Left lung (tissue), 14 donors: ENCODE measurements at places on chromosomes 2 and 18. TPM values are rescaled to one million over a fixed set of nuclear protein-coding genes. Genes with fewer than 3 reads are reported as not detected.
A peak's percentile ranks its signal among the peaks of the same experiment; 100 is the strongest.

Gene ACMSD
- total RNA-seq = not detected

Gene C2orf92
- 7.6 TPM for total RNA-seq

Gene SERPINB11
- total RNA-seq = not detected

Gene CRACDL
- total RNA-seq = 14.1 TPM

Gene CDCA7
- total RNA-seq = 2.3 TPM

Gene C2orf66
- 0.16 TPM for total RNA-seq

Gene CHPF
- total RNA-seq = 61.6 TPM

Gene C2orf72
- 0.67 TPM for total RNA-seq

Gene GRHL1
- 2.4 TPM for total RNA-seq

Gene MATN3
- 3.7 TPM for total RNA-seq

Gene REEP1
- total RNA-seq = 8.0 TPM

- no peak for DNase-seq
- H3K4me1 ChIP-seq = no peaks in the 10 kb centered on the region
- no peak overlapping the region for H3K4me3 ChIP-seq
- no peaks in the 10 kb centered on the region for H3K27me3 ChIP-seq
- no peak overlapping the region for H3K27ac ChIP-seq
These were observed 34.3 kb upstream of the LMAN1 start for GRCh38 chr18:59393381-59393780.

DNA sequence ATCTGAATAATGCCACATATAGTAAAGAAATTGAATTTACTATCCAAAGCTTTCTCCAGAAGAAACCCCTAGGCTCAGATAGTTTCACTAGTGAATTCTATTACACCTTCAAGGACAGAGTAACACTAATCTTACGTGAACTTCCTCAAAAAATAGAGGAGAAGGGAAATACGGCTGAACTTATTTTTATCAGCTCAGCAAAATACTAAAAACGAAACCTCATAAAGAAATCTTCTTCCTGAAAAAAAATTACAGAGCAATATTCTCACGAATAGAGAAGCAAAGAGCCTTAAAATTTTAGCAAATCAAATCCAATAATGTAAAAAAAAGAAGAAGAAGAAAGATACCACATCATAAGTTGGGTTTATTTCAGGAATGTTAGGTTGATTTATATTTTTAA lies 14.7 kb downstream of the CAPN13 start:
- no peak overlapping the region for H3K4me3 ChIP-seq
- H3K27ac ChIP-seq = no peak overlapping the region
- no peaks in the 10 kb centered on the region for H3K36me3 ChIP-seq
- H3K27me3 ChIP-seq = no peaks in the 10 kb centered on the region
- DNase-seq = no peak

DNA sequence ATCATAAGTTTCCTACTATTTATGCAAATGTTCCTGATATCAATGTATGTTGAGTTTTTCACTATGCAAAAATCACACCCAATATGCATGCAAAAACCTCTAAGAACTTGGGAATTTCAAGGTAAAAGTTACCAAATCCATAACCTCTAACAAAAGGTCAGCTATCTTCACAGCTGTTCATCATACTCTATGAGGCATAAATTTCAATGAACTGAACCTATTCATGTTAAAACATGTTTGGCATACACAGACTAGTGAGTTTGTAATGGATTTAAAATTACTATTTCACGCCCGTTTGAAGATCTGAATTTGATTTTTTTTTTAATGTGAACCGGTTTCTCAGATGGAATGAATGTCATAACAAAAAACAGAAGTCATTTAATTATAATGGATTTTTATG lies 100.2 kb downstream of the ATAD2B start:
- no peak overlapping the region for H3K4me3 ChIP-seq
- H3K4me1 ChIP-seq = peaks cover 5% of the 10 kb centered on the region
- DNase-seq = no peak

DNA sequence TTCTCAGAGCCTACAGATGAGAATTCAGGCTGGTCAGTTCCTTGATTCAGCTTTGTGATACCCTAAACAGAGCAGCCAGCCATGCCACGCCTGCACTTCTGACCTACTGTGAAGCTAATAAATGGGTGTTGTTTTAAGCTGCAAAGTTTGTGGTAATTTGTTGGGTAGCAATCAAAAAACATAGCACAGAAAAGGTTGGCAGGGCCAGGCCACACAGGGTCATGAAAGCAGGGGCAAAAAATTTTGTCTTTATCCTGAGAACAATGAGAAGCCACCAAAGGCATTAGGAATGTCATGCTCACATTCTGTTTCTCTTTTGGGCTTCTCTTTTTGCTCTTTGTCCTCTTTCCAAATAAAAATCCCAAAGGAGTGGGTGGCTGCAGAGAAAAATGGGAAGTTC lies 385.9 kb downstream of the TXNL1 start:
- no peaks in the 10 kb centered on the region for H3K27me3 ChIP-seq
- peaks cover 10% of the 10 kb centered on the region for H3K4me1 ChIP-seq
- peak; percentile 18 for DNase-seq
- H3K27ac ChIP-seq = no peak overlapping the region

GRCh38 chr2:60547841-60548240 lies 5.6 kb downstream of the BCL11A start:
- H3K4me1 ChIP-seq = no peaks in the 10 kb centered on the region
- peaks cover 41% of the 10 kb centered on the region for H3K27me3 ChIP-seq
- no peak overlapping the region for H3K27ac ChIP-seq
- DNase-seq = no peak

DNA sequence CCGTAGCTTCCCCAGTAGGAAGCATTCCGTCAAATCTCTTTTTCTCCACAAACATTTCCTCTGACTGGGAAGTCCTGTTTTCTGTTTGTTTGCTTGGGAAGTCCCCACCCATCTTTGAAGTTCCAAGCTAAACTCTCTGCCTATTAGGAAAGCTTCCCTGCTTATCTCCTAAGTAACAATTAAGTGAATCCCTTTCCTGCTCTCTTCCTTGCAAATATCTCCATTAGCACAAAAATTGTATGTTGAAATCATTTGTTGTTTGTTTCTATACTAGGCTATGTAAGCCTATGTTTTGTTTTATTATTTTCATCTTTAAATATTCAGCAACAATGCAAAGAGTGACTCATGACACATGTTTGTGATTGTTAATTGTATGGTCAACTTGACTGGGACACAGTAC lies 812.6 kb upstream of the LRATD1 start:
- DNase-seq = no peak
- no peaks in the 10 kb centered on the region for H3K4me1 ChIP-seq
- no peaks in the 10 kb centered on the region for H3K27me3 ChIP-seq
- H3K36me3 ChIP-seq = no peaks in the 10 kb centered on the region

- peaks cover 66% of the 10 kb centered on the region for H3K4me1 ChIP-seq
- no peak for DNase-seq
- H3K27ac ChIP-seq = peak overlapping the region; percentile 84
- H3K36me3 ChIP-seq = no peaks in the 10 kb centered on the region
- H3K27me3 ChIP-seq = no peaks in the 10 kb centered on the region
These were observed 11.4 kb downstream of the EPAS1 start for GRCh38 chr2:46308629-46309028.

DNA sequence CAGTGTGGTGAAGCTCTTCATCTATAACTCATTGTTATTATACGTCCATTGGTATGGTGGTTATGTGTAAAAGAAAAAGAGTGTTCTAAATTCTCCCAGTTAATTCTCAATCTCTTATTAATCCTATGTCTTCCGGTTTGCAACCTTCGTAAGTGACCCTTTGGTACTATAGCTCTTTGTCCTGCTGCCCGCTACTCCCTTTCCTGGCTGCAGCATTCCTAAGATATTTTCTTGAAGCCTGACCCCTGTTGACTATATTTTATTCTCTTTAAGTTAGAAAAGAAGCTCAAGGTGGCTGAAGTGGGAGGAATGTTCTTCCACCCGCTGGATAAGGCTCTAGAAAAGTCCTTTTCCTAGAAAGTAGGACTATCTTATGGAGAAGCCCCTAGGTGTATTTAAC lies 684.8 kb downstream of the SOCS6 start:
- no peaks in the 10 kb centered on the region for H3K4me1 ChIP-seq
- no peaks in the 10 kb centered on the region for H3K27me3 ChIP-seq
- no peak for DNase-seq
- H3K27ac ChIP-seq = no peak overlapping the region

DNA sequence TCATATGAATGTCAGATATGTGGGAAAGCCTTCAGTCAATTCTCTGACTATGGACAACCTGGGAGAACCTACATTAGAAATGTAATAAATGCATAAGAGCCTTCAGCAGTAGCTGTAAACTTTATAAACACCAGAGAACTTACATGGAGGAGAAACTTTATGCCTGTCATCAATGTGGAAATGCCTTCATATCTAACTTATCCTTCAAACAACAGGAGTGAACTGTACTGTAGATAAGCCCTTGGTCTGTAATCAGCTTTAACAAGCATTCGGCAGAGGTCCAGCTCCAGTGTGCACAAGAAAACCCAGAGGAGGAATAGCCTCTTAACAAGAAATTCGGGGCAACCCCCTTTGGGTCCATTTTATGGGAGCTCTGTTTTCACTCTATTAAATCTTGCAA lies 14.8 kb upstream of the UXS1 start:
- DNase-seq = no peak
- no peak overlapping the region for H3K4me3 ChIP-seq
- no peaks in the 10 kb centered on the region for H3K27me3 ChIP-seq
- H3K4me1 ChIP-seq = no peaks in the 10 kb centered on the region
- no peak overlapping the region for H3K27ac ChIP-seq

- DNase-seq = no peak
- no peak overlapping the region for H3K27ac ChIP-seq
- no peak overlapping the region for H3K4me3 ChIP-seq
- peaks cover 16% of the 10 kb centered on the region for H3K4me1 ChIP-seq
- no peaks in the 10 kb centered on the region for H3K27me3 ChIP-seq
- no peaks in the 10 kb centered on the region for H3K36me3 ChIP-seq
These were observed 3.2 kb downstream of the DSEL start for GRCh38 chr18:67513280-67513679.

GRCh38 chr2:60445684-60446179 lies 107.7 kb downstream of the BCL11A start:
- H3K27me3 ChIP-seq = no peaks in the 10 kb centered on the region
- no peak overlapping the region for H3K27ac ChIP-seq
- no peaks in the 10 kb centered on the region for H3K4me1 ChIP-seq
- no peak overlapping the region for H3K4me3 ChIP-seq

GRCh38 chr2:135650721-135651120 lies 90.9 kb upstream of the UBXN4 start:
- H3K27me3 ChIP-seq = no peaks in the 10 kb centered on the region
- no peak overlapping the region for H3K4me3 ChIP-seq
- no peaks in the 10 kb centered on the region for H3K36me3 ChIP-seq
- no peaks in the 10 kb centered on the region for H3K4me1 ChIP-seq
- no peak for DNase-seq
- H3K27ac ChIP-seq = no peak overlapping the region

GRCh38 chr2:60028849-60029565 lies 524.4 kb downstream of the BCL11A start:
- no peaks in the 10 kb centered on the region for H3K36me3 ChIP-seq
- H3K27me3 ChIP-seq = no peaks in the 10 kb centered on the region
- H3K4me1 ChIP-seq = no peaks in the 10 kb centered on the region
- no peak overlapping the region for H3K27ac ChIP-seq

DNA sequence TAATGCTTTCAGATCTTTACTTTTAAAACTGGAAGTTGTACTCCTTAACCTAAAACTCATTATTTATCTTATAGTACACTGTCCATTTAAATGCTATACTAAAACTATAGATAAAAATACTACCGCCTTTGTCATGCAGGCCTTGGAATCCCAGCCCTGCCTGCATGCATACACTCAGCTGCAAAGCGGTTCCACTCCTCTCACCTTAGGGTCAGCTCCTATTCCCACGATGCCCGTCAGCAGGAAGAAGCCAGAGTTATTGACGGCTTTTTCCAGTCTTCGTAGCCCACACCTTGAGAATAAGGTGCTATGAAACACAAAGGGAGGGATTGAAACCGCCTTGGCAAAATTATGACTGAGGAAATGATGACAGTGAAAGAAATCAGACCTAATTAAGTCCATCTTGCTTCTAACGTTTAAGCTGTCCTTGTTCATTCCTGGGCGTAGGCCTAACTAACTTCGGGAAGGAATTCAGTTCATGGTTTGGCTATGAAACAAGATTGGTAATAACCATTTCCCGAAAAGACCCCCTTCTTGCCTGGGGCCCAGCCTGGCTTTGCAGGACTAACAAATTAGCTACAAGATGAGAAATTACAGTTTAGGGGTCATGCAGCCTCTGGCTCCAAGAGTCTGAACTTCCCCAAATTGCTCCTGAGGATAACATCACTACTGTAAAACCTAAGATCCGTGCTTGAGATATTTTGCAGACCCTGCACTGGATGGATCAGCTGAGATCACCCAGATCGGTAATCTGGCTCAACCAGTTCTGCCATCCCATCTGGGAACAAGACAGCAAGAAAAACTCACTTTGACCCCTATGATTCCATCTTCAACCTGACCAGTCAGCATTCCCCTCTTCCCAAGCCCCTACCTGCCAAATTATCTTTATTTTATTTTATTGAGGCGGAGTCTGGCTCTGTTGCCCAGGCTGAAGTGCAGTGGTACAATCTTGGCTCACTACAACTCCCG lies 17.1 kb downstream of the EPB41L5 start:
- H3K4me3 ChIP-seq = no peak overlapping the region
- no peaks in the 10 kb centered on the region for H3K27me3 ChIP-seq
- no peak overlapping the region for H3K27ac ChIP-seq
- no peak for DNase-seq

- H3K36me3 ChIP-seq = no peaks in the 10 kb centered on the region
- H3K4me3 ChIP-seq = no peak overlapping the region
- no peaks in the 10 kb centered on the region for H3K27me3 ChIP-seq
- peaks cover 20% of the 10 kb centered on the region for H3K4me1 ChIP-seq
- DNase-seq = no peak
These were observed 51.4 kb upstream of the APCDD1 start for GRCh38 chr18:10402871-10403559.
